ENCODE measurements at places on chromosomes 1 and 21. TPM values are rescaled to one million over a fixed set of nuclear protein-coding genes. Genes with fewer than 3 reads are reported as not detected.

DNA sequence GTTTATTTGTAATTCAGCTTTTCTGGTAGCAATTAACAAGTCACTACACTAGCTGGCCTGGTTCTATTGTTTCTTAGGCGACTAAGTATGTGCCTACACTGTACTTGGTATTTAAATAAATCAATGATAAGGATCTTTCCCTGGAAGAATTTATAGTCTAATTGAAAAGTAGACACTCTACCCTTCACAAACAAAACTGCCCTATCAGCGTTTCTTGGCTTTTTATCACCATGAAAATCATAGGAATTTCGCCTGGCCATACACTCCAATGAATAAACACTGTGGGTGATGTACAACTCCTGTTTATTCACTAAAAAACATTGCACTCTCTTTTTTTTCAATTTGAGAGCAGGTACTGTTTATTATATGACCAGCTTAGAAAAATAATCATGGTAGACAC, 702.9 kb upstream of the ADGRL2 start:
- no peaks in the 10 kb centered on the region for H3K36me3 ChIP-seq
- no peak overlapping the region for H3K4me3 ChIP-seq

DNA sequence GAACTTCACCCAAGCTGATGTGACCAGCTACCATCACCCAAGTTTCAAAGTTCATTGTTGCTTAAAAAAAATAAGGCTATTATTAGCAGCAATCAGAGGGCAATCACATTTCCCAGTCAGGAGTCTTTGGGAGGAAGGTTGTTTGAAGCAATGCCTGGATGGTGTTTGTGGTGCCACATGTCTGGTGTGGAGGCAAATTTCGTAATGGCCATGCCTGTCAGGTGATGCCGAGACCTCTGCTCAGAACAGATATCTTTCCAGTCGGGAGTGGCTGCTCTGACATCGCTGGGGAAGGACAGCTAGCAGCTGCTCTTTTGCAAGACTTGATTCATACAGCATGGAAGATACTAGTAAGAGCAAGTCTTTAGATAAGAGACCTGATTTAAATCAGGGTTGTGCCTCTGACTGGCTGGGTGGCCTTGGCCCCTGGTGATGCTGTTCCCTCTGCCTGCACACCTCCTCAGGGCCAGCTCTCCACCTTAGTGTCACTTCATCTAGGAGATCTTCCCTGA, 187.8 kb upstream of the JUN start:
- peaks cover 24% of the 10 kb centered on the region for H3K4me1 ChIP-seq
- no peak overlapping the region for H3K27ac ChIP-seq
- H3K27me3 ChIP-seq, result no peaks in the 10 kb centered on the region
- H3K4me3 ChIP-seq, result no peak overlapping the region
- H3K36me3 ChIP-seq, result no peaks in the 10 kb centered on the region

DNA sequence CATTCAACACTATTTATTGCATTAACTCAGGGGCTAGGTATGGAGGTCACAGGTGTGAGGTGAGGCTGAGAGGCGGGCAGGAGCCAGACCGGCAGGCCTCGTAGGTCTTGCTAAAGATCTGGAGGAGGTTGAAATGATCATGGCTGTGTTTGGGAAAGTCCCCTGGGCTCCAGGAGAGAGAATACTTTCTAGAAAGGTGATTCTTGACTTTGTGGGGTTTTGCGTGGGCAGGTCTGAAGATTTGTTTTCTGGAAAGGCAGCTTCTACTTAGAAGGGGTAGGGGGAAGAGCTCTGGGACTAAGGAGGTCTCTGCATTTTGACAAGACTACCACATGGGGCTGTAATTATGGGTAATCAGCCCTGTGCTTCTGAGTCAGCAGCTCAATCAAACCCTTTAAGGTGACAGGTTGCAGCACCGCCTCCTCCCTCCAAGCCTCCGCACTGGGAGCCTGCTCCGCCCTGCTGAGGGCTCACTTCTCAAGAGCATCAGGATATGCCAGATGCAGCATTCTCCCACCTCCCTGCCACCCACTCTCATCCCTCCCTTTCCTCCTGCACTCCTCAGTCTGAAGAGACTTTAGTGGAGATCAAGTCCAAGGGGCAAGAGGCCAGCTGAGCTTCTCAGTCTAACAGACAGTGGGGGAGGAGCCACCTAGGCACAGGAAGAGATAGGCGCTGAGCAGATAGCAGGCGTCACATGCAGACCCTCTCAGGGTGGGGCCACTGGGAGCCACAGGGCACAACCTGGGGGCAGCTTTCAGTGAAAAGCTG, 30.5 kb downstream of the SLC30A1 start:
- no peaks in the 10 kb centered on the region for H3K27me3 ChIP-seq
- H3K27ac ChIP-seq, result no peak overlapping the region
- peak; percentile 54 for DNase-seq
- H3K4me1 ChIP-seq, result no peaks in the 10 kb centered on the region

The FAM43B gene
- polyA plus RNA-seq, result 0.11 TPM

GRCh38 chr1:157073944-157074685, 25.5 kb downstream of the ETV3L start:
- peaks cover 3% of the 10 kb centered on the region for H3K4me1 ChIP-seq
- peak; percentile 79 for DNase-seq
- no peaks in the 10 kb centered on the region for H3K27me3 ChIP-seq
- H3K27ac ChIP-seq, result no peak overlapping the region
- H3K36me3 ChIP-seq, result no peaks in the 10 kb centered on the region

The TAS1R1 gene
- 0.09 TPM for polyA plus RNA-seq

DNA sequence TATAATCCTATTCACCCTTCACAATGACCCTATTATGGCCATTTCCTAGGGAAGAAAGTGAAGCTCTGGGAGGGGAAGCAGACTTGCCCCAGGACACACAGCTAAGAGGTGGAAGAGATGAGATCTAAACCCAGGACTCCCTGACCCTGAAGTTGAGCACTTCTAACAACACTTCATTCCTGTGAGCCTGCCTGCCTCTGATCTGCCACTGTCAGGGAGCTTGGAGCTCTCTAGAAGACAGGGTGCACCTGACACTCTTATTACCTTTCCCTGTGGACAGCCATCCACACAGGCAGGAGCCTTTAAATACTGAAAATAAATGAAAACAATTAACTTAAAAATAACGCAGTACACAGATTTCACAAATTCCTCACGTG, 599 bp downstream of the MKNK1 start:
- H3K27me3 ChIP-seq, result no peaks in the 10 kb centered on the region
- peaks cover 18% of the 10 kb centered on the region for H3K4me1 ChIP-seq
- DNase-seq, result no peak
- H3K36me3 ChIP-seq, result peaks cover 10% of the 10 kb centered on the region
- H3K27ac ChIP-seq, result peak overlapping the region; percentile 71
- peak overlapping the region; percentile 72 for H3K4me3 ChIP-seq

- H3K36me3 ChIP-seq, result no peaks in the 10 kb centered on the region
- no peaks in the 10 kb centered on the region for H3K27me3 ChIP-seq
- no peaks in the 10 kb centered on the region for H3K4me1 ChIP-seq
- no peak overlapping the region for H3K4me3 ChIP-seq
Observed at GRCh38 chr1:186750257-186750656, 70.0 kb upstream of the PTGS2 start.

The S100A5 gene
- polyA plus RNA-seq, result 0.32 TPM

- H3K27me3 ChIP-seq, result no peaks in the 10 kb centered on the region
- H3K4me3 ChIP-seq, result no peak overlapping the region
- DNase-seq, result no peak
- H3K36me3 ChIP-seq, result no peaks in the 10 kb centered on the region
- H3K27ac ChIP-seq, result no peak overlapping the region
Observed at GRCh38 chr1:56709269-56709880, 64.3 kb downstream of the PRKAA2 start.

DNA sequence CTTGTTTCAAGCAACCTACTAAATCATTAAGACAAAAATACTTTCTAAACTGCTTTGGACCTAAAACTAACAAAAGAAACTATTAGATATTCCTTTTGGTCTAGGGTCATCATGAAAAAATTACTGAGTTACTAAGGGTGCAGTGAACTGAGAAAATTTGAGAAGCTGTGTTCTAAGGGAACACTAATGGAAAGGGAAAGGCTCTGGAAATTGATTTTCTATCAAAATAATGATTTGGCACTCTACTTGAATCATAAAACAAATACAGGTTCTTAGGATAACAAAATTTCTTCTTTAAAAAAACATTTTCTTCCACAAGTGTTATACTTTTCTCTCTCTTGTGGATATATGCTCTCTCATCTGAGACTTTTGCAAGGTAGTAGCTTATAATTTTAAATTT, 213.5 kb downstream of the DNAH14 start:
- H3K36me3 ChIP-seq, result no peaks in the 10 kb centered on the region
- DNase-seq, result no peak
- no peak overlapping the region for H3K27ac ChIP-seq
- H3K4me3 ChIP-seq, result no peak overlapping the region
- H3K27me3 ChIP-seq, result no peaks in the 10 kb centered on the region

The CYP4X1 gene
- polyA plus RNA-seq, result 0.48 TPM

The GPR25 gene
- polyA plus RNA-seq, result 0.09 TPM

GRCh38 chr1:111592389-111593361, 26.9 kb upstream of the RAP1A start:
- DNase-seq, result peak; percentile 93
- H3K27me3 ChIP-seq, result no peaks in the 10 kb centered on the region
- H3K4me1 ChIP-seq, result peaks cover 47% of the 10 kb centered on the region

GRCh38 chr21:15671188-15671587, 58.6 kb upstream of the USP25 start:
- H3K27ac ChIP-seq, result no peak overlapping the region
- H3K4me1 ChIP-seq, result no peaks in the 10 kb centered on the region
- no peaks in the 10 kb centered on the region for H3K27me3 ChIP-seq
- no peaks in the 10 kb centered on the region for H3K36me3 ChIP-seq
- H3K4me3 ChIP-seq, result no peak overlapping the region
- DNase-seq, result no peak

GRCh38 chr1:7561331-7561921, 209.7 kb upstream of the VAMP3 start:
- no peak overlapping the region for H3K27ac ChIP-seq
- H3K36me3 ChIP-seq, result no peaks in the 10 kb centered on the region
- peak; percentile 63 for DNase-seq
- no peak overlapping the region for H3K4me3 ChIP-seq

DNA sequence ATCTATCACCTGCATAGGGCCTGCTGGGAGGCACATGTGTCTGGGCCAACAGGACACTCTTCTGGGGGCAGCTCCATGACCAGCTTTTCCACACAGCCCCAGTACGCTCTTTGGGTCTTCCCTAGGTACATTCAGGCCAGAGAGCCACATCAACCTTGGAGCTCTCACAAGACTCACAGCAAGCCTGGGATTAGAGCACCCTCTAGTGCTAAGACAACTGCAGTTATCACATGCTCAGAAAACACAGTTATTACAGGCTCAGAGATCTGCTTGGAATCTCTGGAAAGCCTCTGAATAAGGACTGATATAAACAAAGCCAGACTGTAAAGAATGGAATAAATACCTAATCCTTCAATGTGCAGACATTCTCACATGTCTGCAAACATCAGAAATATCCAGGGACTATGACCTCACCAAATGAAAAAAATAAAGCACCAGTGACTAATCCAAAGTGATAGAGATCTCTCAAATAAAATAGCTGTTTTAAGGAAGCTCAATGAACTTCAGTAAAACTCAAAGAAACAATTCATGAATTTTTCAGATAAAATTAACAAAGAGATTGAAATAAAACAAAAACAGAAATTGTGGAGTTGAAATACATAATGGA, 563.9 kb upstream of the NR5A2 start:
- no peaks in the 10 kb centered on the region for H3K4me1 ChIP-seq
- no peaks in the 10 kb centered on the region for H3K36me3 ChIP-seq
- no peaks in the 10 kb centered on the region for H3K27me3 ChIP-seq

DNA sequence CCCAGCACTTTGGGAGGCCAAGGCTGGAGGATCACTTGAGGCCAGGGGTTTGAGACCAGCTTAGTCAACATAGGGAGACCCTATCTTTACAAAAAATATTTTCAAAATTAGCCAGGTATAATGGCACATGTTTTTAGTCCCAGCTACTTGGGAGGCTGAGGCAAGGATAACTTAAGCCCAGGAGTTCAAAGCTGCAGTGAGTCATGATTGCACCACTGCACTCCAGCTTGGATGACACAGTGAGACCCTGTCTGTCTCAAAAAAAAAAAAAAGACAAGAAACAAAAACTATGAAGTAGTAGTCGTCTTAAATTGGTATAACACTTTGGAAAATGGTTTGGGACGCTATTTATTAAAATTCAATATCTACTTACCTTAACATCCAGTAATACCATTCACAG, 7.7 kb downstream of the AIM2 start:
- no peak overlapping the region for H3K4me3 ChIP-seq
- no peaks in the 10 kb centered on the region for H3K27me3 ChIP-seq
- no peak for DNase-seq
- peaks cover 39% of the 10 kb centered on the region for H3K4me1 ChIP-seq
